ENCODE measurements at places on chromosomes 12 and 14.
A peak's percentile ranks its signal among the peaks of the same experiment; 100 is the strongest.

DNA sequence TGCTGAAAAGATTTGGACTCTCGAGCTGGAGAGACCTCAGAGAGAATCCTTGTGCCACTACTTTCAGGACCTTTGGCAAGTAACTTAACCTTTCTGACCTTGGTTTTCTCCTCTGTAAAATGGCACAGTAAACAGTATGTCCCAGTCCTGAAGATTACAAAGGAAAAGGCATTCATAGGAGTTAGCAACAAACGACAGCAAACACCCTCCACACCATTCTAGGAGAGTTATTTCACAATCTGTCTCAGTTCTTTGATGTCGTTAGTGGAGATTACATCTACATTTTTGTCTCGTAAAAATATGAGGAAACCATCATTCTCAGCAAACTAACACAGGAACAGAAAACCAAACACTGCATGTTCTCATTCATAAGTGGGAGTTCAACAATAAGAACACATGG, 205.7 kb downstream of the ITPR2 start:
- no peak for DNase-seq

GRCh38 chr12:56256326-56256960, 1.7 kb downstream of the ANKRD52 start:
- DNase-seq: no peak

DNA sequence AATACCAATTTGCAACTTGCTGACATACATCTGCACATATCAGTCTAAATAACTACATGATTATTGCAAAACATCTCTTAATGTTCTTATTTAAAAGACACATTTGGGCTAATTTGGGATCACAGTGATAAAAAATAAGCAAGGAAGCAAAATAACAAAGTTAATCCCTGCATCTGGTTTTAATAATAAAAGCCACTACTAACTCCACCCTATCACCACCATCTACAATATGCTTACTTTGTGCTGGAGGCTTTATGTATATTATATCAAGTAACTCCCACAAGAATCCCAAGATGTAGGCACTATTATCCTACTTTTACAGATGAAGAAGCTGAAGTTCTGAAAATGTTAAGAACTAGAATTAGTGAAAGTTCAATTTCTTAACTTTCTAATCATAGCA, 45.7 kb downstream of the TAOK3 start:
- DNase-seq: no peak

DNA sequence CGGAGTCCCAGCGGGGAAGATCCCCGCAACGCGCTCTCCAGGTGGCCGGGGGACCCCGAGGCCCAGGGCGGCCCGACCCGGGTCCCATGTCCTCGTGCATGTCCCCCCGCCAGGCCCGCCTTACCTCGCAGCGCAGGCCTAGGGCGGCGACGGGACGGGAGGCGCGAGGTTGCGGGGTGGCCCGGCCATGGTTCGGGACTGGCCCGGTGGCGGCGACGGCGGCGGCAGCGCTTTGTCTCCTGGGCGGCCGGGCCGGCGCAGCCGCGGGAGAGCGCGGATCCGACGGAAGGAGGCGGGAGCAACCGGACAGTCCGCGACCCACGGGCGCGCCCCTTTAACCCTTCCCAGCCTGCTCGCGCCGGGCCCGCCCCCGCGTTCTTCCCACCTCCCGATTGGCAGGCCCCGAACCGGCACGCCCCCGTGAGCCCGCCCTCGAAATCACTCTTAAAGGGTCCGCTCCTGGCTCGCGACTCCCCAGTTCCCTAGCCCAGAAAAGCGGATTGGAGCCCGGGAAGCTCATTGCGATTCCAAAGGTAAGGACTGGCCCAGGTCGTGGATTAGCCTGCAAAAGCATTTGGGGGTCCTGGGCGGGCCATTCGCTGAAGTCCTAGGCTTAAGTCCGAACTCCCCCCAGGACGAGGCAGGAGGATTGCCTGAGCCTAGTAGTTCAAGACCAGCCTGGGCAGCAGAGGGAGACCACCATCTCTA, at the start of gene PHETA1:
Gene PHETA1 (minus strand): TSS at position 308 of the 708 bp plus-strand sequence. CDS start 5,668 bp downstream, outside the sequence.
- peak; percentile 92 for DNase-seq

DNA sequence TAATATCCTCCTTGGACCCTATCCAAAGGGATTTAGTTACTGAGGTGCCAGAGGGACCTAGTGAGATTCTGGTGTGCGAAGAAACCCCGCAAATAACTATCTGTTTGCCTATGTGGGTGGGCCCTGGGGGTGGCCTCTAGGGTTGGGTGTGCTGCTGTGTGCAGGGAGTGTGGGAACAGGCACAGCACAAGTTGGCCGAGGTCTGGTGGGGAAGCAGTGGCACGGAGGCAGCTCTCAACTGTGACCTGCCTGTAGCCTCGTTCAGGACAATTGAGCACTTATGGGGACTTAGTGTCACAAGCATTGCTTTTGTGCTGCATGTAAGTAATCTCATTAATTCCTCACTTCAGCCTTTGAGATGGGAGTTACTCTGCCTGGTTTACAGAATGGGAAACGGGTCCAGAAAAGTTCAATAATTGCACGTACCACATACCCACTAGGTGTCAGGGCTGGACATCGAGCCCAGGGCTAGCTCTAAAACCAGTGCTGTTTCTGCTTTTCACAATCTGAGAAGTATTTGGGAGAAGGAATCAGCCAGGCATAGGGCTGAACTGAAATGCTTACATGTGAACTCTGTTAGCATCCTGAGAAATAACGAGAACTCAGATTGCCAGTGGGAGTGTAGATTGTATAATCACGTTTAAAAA, 58.8 kb downstream of the TECPR2 start:
- no peak for DNase-seq

- no peak for DNase-seq
Observed at GRCh38 chr12:94732367-94732990, 82.1 kb upstream of the TMCC3 start.

DNA sequence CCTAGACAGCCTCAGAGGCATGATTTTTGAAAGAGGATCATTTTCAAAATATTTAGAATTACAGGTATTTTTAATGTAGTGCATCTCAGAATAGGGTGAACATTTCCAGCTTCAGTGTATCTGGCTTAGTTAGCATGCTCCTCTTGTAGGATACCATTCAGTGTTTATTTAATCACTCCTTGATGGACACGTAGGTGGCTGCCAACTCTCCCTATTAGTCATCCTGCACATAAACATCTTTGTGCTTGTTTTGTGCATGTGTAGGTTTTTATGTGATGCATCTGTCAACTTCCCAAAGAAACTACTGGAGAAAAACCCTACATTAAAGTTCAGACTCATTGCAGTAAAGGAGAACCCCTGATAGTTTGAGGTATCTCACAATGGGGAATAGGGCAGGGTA, 52.5 kb upstream of the RBM19 start:
- DNase-seq: no peak

DNA sequence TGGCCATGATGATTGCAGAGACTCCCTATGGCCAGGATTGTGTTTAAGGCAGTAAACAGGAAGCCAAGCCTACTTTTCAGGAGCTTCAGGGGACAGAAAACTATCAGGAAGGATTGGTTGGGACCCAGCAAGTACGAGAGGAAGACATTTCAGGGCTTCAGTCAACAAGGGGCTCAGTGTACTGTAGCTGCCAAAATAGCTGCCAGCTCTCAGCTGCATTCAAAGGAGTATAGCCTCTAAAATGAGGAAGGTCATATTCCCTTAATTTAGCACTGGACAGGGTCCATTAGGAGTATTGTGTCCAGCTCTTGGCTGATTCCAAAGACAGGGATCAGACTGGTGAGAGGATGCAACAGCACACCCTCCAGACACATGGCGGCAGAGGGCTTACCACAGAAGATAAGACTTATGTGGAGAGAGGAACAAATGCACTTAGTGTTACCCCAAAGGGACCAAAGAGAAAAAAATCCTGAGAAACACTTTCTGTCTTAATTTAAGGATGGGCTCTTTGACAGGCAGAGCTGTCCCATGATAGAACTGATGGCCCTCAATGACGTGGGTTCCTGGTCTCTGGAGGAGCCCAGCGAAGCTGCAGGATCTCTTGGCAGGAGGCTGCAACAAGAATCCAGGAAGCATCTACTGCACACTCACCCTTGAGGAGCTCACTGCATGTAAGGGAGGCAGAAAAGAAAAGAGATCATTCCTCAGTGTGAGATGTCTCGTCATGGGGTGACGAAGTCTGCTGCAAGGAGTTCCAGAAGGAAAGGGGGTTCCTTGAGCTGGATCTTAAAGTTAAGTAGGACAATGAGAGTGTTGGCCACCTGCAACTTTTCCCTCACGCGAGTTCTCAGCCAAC, 14.8 kb downstream of the BDKRB1 start:
- no peak for DNase-seq

DNA sequence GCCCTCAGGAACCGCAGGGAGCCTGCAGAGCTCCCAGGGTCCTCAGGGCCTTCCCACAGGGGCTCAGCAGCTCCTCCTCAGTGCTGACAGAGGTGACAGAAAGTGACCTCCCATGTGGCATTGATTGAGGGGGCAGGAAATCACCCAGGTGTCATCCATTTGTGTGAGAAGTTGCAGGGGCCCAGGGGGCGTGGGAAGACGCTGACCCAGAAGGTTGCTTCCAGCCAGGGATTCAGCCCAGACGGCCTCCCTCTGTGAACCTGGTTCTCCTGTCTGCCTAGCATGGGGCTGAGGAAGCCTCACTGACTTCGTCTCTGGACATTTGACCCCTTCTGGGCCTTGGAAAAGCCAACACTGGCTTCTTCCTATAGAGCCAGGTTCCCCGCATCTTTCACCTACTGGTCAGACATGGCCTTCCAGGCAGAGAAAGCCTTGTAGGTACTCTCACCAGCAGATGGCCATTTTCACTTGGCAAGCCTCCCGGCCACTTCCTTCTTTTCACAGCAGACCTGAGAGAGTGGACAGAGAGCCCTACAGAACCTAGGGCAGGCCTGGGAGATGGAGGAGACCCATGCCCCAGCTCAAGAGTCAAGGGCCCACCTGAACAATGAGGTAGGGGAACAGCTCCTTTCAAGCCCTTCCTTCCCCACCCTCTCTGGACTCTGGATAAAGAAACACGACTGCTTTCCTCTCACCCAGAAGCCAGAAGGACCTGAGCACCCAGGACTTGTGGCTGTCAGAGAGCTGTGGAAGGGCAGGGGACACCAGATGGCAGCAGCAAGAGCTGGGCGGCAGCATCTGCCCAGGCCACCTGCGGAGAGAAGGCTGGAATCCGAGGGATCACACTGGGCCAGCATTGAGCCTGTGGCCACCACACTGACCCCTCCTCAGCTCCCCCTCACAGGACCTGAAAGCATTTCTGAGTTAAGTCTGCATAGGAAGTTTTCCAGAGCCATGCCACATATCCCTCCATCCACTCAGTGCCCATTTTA, 377.8 kb downstream of the DPF3 start:
- DNase-seq: peak; percentile 81

DNA sequence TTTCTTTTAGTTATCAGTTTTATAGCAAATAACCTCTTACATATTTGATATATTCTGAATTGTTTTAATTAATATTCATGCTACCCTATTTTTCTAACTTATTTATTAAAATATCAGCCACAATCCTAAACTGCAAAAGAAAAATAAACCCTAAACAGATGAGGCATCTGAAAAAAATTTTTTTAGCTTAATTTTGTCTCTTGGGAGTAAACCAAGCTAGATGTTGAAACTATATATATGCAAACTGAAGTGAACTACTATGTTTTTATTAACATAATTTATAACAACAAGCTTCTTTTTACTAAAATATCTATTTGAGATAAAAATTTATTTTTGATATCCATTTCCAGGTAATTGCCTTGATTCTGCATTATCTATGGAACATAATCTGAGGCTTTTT, 87.6 kb downstream of the PTPRQ start:
- DNase-seq: no peak

DNA sequence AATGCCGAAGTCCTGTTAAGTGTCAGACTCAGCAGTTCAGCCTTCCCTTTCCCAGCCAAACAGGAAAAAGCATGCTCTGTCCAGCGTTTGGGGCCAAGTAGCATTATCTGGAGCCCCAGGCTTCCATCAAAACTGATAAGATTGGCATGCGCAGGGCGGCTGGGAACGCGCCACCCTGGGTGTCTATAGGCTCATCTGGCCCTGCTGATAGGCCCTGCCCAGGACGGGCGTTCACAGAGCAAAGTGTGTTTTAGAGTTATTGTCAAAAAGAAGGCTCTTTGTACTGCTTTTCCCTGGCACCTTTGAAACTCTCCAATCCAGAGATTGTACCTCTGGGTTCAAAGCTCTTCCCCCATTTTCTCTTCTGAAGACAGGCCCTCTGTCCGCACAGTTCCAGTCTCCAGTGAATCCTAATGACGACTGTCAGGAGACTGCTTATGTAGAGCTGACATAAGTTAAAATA, at the start of gene ART4:
Gene ART4 (minus strand): TSS at position 102 of the 463 bp plus-strand sequence. CDS start 413 bp downstream, outside the sequence.
- peak; percentile 93 for DNase-seq

- no peak for DNase-seq
Observed at GRCh38 chr14:61279082-61279481, 2.1 kb downstream of the TMEM30B start.

DNA sequence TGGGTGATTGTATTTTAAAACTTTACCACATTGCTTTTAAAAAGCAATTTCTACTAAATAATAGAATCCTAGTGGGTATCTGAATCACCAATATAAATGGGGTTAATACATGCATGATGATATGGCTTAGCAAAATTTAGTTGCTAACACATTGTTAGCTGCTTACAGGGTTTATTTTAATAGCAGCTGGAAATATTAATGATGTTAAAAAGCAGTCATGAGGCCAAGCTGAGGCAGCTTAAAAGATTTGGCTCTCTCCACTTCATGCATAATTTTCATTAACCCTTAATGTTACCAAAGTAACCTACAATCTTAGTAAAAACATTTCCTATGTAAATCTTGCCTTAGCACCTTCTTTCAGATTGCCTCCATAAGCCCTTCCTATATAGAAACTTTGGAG, 49.2 kb upstream of the CNOT2 start:
- DNase-seq: no peak

GRCh38 chr12:9361879-9362326, 153.7 kb upstream of the PZP start:
- no peak for DNase-seq

DNA sequence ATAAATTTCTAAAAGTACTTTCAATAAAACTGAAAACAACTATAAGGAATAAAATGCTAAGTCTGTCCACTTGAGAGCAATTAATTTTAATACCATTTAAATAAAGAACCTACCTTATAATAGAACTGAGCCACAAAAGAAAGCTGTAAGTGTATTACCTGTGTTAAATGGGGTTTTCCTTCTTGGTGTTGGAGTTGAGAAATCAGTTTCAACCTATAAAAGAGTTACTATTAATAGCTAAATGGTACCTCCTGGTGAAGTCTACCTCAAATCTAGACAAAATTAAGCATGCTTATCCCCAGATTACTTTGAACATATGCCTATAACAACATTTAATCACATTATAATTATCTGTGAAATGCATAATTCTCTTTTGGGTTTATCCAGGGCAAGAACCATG, 48.8 kb downstream of the MIS18BP1 start:
- no peak for DNase-seq

DNA sequence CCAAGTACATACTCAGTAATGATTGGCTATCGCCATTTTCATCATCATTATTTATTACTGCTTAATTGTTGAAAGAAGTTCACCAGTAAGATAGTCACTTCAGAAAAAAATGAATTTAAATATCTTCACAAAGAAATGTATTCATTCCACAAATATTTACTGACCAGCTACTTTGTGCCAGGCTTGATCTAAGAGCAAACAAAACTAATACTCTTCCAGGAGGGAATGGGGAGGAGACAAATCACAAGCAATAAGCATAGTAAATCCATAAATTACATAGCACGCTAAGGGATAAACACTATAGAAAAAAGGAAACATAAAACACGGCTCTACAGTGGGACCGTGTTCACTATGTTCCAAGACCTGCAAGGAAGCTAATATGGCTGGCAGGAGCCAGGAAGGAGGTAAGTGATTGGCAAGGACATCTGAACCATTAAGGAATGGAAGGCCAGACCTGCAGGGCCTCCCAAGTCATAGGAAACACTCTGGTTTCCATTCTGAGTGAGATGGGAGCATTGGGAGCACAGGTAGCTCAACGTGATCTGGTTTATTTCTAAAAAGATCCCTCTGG, 27.5 kb downstream of the ITPR2 start:
- no peak for DNase-seq

GRCh38 chr14:35292770-35293561, 784 bp downstream of the PSMA6 start:
- no peak for DNase-seq
